H4 (cell line): ENCODE measurements at places on chromosomes 6 and 20.

DNA sequence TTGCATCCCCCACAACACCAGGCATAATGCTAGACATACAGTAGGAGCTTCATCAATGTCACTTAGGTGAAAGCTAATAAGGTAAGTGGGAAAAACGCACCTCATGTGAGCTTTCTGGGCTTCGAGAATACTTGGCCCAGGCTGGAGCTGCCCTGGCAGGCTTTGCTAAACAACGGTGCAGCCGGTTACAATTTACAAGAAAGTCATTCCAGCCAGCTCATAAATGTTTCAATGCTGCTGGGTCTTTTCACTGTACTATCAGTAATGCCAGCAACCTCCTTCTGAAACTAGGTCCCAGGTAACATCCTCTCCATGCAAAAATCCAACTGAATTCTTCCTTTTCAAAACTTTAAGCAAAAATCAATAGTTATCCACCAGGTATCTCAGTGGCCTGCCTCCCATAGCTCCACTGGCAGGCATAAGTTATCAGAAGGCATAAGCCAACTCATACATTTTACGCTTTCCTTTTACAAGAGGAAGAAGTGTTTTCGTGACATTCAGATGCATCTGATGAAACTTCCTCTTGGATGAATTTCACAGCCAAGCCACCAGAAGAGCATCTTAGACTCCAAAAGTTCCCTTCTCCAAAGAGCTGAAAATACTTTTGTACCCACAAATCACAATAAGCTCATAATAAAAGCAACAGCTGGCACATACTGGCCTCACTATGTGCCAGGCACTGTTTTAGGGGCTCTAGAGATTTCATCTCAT is 56.3 kb downstream of the RTN4IP1 start:
- no peak for DNase-seq

GRCh38 chr20:43921227-43921780 is 6.7 kb downstream of the TOX2 start:
- no peak for DNase-seq

DNA sequence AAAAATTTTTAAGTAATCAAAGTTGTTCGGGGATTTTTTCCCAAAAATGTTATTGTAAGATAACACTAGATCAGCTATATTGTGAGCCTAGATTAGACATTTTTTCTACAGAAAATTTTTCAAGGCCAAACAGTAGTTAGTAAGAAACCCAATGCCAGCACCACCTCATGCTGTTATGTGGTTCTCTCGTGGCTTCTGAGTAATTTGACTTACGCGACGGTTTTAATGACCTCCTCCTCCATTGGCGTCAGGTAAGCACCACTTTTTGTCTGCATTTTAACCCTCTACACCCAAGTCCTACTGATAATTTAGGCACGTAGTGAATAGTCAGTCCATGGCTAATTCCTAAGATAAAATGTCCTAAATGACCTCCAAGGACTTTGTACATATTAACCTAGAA is 9.7 kb downstream of the RPS6KA2 start:
- DNase-seq, result no peak

DNA sequence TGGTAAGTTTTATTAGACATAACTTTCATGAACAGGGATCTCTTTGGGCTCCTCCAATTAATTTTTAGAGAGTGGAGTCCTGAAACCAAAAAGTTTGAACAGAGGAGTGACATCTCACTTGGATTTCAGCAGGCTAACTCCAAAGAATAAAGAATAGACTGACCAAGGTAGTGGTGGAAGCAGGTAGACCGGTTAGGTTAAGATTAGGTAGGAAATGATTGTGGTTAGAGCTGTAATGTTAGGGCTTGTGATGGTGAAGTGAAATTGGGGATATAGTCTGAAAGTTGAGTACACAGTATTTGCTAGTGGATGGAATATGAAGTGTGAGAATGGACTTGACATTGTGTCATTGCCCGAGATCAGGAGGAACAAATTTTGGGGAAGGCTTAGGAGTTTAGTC is 27.8 kb downstream of the QKI start:
- no peak for DNase-seq

DNA sequence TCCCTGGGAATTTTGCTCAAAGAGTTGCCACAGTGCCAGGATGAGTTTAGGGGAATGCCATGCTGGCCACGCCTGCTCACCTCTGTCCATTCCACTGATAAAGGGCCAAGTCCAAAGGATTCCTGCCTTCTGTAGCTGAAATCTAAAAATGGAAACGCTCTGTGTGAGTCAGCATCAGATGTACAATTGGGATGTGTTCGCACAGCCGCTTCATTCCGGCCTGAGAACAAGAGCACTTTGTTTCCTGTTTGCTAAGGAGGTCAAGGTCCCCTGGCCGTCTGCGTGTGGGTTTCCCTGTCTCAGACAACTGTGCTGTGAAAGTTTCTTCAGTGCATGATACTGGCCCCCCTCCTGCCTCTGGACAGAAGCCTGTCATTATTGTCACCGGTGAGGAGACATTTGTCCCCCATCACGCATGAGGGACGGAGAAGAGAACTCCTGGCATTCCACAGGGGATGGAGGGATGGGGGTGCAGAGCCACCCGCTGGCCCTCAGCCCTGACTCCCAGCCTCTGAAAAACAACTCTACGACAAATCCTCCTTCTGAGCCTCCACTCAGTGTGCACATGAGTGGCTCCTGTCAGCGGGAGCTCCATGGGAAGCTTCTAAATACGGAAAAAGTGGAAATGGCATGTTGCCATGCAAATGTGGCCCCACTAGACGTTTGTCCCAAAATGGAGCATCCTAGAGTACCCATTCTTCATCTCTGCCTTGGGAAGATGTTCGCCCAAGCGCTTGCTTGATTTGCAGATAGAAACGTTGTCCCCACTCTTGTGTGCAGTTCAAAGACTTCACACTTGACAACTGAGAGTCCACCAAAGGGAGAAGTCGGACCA is 143.5 kb upstream of the AFDN start:
- DNase-seq, result peak; percentile 49

DNA sequence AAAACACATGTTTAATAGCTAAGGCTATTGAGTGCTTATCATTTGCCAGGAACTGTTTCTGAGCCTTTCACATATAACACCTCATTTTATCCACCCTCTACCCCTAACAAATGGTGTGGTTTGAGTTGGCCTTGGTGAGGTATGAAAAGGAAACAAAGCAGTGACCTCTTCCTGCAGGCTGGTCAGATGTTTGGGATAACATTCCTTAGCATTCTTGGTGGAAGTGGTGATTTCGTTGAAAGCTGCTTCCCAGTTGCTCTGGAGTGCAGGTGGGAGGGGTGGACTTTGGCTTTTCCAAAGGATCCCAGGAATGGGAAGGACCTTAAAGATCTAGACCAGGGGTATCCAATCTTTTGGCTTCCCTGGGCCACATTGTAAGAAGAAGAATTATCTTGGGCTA is 41.3 kb downstream of the CARMIL1 start:
- no peak for DNase-seq

- DNase-seq, result no peak
Measured at GRCh38 chr6:21187485-21187884, 406.1 kb upstream of the SOX4 start.

- DNase-seq, result no peak
Measured at GRCh38 chr20:13526551-13526950, 112.2 kb downstream of the TASP1 start.

- DNase-seq, result peak; percentile 3
Measured at GRCh38 chr6:80618953-80619352, 512.5 kb downstream of the BCKDHB start.

DNA sequence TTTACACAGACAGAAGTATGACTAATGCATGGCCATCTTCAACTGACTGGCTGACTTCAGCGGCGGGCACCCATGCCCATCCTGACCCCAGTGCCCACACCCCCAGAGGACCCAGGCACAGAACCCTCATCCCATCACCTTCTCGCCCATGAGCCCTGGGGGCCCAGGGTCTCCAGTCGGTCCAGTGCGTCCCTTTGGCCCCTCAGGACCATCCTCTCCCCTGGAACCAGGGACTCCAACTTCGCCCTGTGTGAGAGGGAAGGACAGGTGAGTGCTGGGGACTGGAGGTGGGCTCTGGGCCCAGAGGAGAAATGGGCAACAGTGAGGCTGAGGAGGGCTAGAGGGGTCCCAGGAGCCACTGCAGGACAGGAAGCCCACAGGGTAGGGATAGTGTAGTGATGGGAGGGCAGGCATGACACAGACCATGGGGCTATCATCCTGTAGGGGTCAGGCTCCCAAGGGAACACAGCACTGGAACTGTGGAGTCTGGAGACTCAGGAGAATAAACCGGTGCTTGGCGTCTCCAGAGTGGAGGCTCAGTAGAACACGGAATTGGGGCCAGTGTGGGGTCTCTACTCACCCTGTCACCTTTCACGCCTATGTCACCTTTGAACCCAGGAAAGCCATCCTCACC is 16.7 kb downstream of the COL11A2 start:
- DNase-seq, result no peak

DNA sequence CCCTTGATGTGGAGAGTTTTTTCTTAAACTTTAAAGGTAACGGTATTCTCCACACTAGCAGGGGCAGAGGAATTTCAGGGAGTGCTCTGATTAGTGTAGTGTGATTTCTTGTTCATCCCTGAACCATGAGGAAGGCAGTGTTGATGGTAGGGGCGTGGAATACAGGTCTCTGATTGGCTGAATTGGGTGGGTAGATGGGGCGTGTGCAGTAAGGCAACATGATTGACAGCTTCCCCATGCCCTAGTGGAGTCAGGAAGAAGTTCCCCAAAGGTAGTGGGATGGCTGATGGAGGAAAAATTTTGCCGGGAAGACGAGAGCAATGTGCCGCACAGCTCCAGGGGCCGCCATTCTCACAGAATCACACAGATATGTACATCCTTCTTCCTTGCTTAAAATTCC is 97.4 kb upstream of the SALL4 start:
- DNase-seq, result no peak

DNA sequence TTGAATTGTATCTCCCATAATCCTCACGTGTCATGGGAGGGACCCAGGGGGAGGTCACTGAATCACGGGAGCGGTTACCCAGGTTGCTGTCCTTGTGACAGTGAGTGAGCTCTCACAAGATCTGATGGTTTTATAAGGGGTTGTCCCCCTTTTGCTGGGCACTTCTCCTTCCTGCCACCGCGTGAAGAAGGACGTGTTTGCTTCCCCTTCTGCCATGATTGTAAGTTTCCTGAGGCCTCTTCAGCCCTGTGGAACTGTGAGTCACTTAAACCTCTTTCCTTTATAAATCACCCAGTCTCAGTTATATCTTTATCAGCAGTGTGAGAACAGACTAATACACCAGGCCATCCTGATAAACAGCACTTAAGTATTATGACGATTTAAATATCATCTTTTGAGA is 9.0 kb upstream of the MRGBP start:
- no peak for DNase-seq

GRCh38 chr20:59776059-59776603 is 157.3 kb downstream of the SYCP2 start:
- no peak for DNase-seq

- peak; percentile 78 for DNase-seq
Measured at GRCh38 chr6:134436281-134436815, 118.4 kb upstream of the SGK1 start.

- no peak for DNase-seq
Measured at GRCh38 chr6:43671011-43671800, 16.4 kb downstream of the MRPS18A start.

DNA sequence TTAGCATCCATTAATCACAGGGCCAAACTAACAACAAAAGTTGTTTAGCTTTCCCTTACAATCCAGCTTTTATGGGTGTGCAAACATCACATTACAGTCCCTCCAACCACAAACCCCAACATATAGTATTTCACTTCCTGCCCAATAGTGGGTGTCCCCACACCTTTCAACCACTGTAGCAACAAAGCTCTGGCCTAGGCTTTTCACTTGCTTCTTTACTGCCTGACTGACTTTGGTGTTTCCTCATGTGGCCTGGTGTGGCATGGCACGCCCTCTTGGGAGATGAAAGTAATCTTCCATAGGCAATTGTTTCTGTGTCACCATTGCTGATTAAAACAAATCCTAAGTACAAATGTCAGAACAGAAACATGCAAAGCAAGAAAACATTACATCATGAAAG is 46.3 kb downstream of the MCM8 start:
- peak; percentile 14 for DNase-seq

- DNase-seq, result no peak
Measured at GRCh38 chr20:1711826-1712601, 54.4 kb upstream of the SIRPG start.

DNA sequence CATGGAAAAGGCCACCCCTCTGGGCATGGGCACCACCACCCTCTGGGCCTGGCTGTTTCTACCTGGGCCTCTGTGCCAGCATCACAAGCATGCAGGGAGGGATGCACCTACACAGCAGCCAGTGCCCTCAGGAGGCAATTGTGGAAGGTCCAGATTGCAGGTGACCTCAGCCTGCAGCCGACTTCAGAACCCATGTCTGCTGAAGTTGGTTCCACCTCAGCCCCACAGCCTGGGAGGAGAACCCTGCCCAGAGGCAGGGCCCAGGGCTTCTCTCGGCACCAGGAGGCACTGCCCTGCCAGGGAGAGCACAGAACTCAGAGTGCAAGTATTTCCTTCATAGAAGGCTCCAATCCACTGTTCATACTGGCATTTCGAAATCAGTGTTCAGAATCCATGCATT is 149.8 kb downstream of the TTLL2 start:
- DNase-seq, result no peak

DNA sequence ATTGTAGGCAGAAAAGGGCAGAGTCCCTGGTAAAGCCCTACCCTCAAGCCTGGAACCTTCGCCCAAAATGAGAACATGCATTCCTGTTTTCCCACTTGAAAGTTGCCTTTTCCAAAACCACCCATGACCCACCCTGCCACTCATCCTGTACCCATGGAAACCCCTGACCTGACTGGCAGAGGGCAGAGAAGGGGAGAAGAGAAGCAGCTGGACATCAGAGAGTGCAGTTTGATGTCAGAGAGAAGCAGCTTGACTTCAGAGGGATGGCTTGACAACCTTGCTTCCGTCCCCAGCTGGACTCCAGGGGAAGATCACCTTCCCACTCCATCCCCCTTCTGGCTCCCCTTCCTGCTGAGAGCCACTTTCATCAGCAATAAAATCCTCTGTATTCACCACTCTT is 123.6 kb upstream of the SHLD1 start:
- no peak for DNase-seq

- no peak for DNase-seq
Measured at GRCh38 chr6:133957227-133957626, 4.2 kb downstream of the TBPL1 start.

GRCh38 chr6:72564231-72564630 is 57.6 kb upstream of the KCNQ5 start:
- no peak for DNase-seq

DNA sequence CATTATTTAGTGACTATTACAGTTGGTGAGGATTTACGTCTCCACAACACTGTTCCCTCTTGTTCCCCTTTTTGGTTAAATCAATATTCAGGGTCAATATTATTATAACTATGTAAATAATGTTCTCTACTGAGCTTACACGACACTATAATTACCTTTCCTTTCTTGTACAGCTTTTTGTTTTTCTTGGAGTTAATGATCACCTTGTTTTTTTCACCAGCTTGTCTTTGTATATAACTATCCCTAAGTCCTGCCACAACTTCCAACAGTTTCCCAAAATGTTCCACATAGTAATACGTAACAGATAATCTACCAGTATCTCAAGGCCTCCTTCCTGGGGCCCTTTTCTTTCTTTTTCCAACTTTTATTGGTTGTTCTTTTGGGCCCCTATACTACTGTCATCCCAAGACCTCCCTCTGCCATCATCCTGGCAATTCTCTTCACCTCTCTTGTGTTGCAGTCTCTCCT is 142.0 kb upstream of the SOX4 start:
- no peak for DNase-seq
